ENCODE measurements at places on chromosomes 5 and 9.

GRCh38 chr5:9626955-9627354, 3.2 kb downstream of the TAS2R1 start:
- H3K27me3 ChIP-seq = no peaks in the 10 kb centered on the region
- no peak for DNase-seq
- H3K27ac ChIP-seq = no peak overlapping the region
- H3K36me3 ChIP-seq = no peaks in the 10 kb centered on the region
- H3K4me3 ChIP-seq = no peak overlapping the region

- H3K4me3 ChIP-seq = no peak overlapping the region
- no peaks in the 10 kb centered on the region for H3K36me3 ChIP-seq
- H3K4me1 ChIP-seq = no peaks in the 10 kb centered on the region
- no peaks in the 10 kb centered on the region for H3K27me3 ChIP-seq
- H3K27ac ChIP-seq = no peak overlapping the region
These were observed 475.5 kb downstream of the SPATA31A7 start for GRCh38 chr9:61665330-61665751.

DNA sequence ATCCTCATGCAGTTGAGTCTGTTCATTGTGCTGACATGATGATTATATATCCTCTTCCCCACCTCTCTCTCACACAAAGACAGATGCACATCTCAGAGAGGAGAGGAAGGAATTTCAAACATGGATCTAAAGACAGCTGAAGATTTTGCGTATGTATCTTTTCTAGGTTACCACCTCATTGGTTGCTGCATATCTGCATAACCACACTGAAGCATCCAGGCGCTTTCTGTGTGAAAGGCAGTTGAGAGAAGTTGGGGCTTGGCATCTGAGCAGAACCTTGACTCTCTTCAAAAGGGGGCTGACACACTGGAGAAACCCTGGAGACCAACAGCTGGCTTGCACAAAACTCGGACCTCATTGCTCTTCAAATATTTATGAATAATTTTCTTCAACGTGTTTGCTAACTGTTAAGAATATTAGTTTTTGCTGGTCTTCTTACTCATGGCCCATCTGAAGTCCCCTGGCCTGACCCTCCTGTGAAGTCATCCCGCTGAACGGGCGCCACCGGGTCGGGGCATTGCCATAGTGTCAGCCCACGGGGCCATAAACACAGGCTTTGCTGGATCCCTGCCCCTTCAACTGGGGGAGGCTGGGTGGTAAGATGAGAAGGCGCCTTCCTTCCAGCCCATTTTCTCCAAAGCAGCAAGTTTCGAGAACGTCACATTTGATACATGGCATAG, 593.2 kb upstream of the CLINT1 start:
- no peak overlapping the region for H3K4me3 ChIP-seq
- no peaks in the 10 kb centered on the region for H3K27me3 ChIP-seq
- H3K36me3 ChIP-seq = no peaks in the 10 kb centered on the region
- H3K27ac ChIP-seq = peak overlapping the region; percentile 58
- H3K4me1 ChIP-seq = no peaks in the 10 kb centered on the region

DNA sequence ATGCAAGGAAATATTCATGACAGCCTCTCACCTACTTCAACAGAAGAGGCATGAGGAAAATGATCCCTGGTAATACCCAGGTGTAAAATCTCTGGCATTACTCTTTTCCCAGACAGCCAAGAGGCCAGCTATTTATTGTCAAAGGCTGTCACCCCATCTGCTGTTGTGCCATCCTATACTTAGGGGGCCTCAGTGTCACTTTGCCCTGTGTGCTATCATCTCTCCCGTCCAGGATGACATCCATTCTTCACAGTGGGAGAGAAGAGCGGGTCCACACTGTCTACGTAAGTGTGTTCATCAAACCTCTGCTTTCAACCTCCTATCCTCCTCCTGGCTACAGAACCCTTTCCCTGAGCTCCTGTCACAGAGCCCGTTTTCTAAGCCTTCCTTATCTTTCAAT, 82.6 kb downstream of the MYO10 start:
- H3K27ac ChIP-seq = no peak overlapping the region
- no peaks in the 10 kb centered on the region for H3K36me3 ChIP-seq
- no peak overlapping the region for H3K4me3 ChIP-seq
- no peaks in the 10 kb centered on the region for H3K27me3 ChIP-seq
- no peaks in the 10 kb centered on the region for H3K4me1 ChIP-seq
- DNase-seq = no peak

DNA sequence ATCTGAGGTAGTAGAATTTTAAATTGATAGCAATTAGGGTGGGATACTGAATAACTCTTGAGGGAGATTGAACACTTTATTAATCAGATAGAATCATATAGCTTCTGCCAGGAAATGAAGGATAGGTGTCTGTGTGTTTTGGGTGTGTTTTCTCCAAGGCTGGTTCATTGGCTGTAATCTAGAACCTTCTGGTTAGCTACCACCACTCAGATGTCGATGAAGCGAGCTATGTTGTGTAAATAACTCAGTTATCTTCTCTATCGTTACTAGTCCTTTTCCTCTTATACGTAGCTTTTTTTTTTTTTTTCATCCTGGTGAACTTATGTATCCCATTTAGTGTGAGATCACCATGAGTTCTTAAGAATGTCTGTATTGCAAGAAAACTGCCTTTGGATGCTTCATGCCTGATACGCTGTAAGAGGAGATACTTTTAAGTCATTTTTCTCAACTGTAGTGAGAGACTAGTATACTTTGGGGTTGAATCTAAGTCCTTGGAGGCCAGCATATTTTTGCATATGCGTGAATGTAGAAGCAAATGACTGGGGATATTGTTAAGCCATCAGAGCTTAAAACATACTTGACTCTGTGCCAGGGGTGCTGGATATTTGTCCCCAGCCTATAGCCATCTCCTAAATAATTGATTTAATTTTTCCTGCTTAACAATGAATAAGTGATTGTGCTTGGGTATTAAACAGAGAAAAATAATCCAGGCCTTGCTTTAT, 2.1 kb downstream of the TNFAIP8 start:
- DNase-seq = no peak
- no peak overlapping the region for H3K27ac ChIP-seq
- H3K27me3 ChIP-seq = no peaks in the 10 kb centered on the region
- H3K4me1 ChIP-seq = peaks cover 15% of the 10 kb centered on the region
- peak overlapping the region; percentile 74 for H3K4me3 ChIP-seq

- no peaks in the 10 kb centered on the region for H3K36me3 ChIP-seq
- DNase-seq = no peak
- no peaks in the 10 kb centered on the region for H3K27me3 ChIP-seq
- peak overlapping the region; percentile 25 for H3K27ac ChIP-seq
- no peak overlapping the region for H3K4me3 ChIP-seq
These were observed 105.8 kb upstream of the IL6ST start for GRCh38 chr5:56100439-56101176.

GRCh38 chr5:88669371-88670050, 213.5 kb downstream of the MEF2C start:
- no peaks in the 10 kb centered on the region for H3K36me3 ChIP-seq
- H3K4me3 ChIP-seq = no peak overlapping the region
- no peak overlapping the region for H3K27ac ChIP-seq
- no peak for DNase-seq

DNA sequence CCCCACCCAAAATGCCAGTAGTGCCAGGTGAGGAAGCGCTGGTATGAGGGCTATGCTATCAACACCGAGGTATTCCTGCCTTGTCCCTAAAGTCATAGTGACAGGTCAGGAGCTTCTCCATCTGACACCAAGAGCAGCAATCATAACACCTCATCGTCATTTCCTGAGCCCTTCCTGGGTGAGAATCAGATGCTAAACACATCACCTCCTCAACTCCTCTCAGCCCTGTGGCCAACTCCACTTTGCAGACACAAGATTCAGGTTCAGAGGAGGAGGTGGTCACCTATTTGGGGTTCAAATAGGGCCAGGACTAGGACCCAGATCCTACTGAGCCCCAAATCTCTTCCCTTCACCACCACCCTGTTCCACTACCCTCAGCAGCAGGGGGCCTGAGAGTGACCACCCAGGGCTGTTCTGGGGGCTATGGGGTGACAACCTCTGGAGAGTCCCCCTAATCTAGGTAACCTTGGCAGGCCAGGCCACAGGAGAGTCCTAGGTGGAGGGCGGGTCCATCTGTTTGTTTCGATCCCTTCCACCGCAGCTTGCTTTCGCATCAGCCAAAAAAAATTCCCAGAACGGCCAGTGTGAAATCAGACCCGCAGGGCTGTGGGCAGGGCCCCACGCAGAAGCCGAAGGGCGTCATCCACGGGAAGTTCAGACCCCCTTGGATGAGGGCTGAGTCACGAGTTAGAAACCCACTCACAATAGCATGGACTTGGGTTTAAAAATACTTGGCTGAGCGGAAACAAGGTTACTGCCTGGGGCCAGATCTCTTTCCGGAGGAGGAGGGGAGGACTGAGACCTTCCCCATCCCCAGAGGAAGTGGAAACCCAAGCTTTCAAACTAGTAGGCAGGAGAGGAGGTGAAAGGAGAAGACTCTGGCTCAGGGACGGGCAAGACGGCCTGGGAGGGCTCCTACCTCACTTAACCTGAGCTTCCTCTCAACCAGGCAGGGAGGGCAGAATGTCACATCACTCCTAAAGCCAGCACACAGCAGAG, 8.7 kb downstream of the STK10 start:
- H3K27ac ChIP-seq = peak overlapping the region; percentile 70
- no peaks in the 10 kb centered on the region for H3K4me1 ChIP-seq
- no peaks in the 10 kb centered on the region for H3K36me3 ChIP-seq
- no peak overlapping the region for H3K4me3 ChIP-seq

DNA sequence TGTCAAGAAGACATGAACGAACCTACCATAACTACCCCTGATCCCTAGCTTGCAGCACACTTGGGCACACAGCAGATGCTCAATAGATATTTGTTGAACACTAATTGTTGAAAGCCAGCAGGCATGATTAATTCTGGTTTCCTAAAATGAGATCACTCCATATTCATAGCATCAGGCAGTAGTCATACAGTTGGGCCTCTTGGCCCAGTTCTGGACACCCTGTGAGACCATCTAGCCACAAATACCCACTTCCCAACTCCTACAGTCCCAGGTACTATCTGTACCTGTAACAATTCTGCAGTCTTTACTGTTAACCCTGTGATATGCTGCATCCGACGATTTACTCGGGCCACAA, 24.2 kb downstream of the P4HA2 start:
- H3K4me3 ChIP-seq = no peak overlapping the region
- H3K27me3 ChIP-seq = no peaks in the 10 kb centered on the region
- DNase-seq = peak; percentile 21

- H3K27ac ChIP-seq = no peak overlapping the region
- H3K36me3 ChIP-seq = no peaks in the 10 kb centered on the region
- H3K27me3 ChIP-seq = peaks cover 3% of the 10 kb centered on the region
These were observed 9.7 kb downstream of the CNTFR start for GRCh38 chr9:34579808-34580163.

DNA sequence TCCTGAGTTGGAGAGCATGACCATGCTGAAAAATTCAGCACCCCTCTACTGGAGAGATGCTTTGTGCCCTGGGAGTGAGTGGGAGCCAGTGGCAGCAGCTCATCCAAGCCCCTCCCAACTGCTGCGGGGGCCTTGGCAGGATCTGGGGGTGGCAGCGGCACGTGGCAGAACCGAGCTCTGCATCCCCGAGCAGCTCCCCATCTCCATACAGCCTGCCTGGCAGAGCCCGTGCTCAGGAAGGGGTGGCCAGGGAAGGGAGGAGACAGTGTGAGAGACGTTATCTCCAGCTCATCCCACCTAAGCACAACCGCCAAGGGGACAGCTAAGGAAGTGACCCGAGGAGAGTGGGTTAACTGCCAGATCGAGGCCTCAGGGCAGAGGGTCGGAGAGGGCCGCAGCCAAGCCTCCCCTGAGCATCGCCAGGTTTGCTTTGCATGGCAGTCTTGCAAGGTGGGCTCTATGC, 17.2 kb upstream of the DPM2 start:
- H3K4me1 ChIP-seq = peaks cover 11% of the 10 kb centered on the region
- no peaks in the 10 kb centered on the region for H3K27me3 ChIP-seq
- no peaks in the 10 kb centered on the region for H3K36me3 ChIP-seq
- H3K27ac ChIP-seq = no peak overlapping the region
- DNase-seq = no peak

- H3K4me1 ChIP-seq = peaks cover 11% of the 10 kb centered on the region
- no peaks in the 10 kb centered on the region for H3K27me3 ChIP-seq
- no peaks in the 10 kb centered on the region for H3K36me3 ChIP-seq
- peak overlapping the region; percentile 79 for H3K27ac ChIP-seq
These were observed 46.3 kb downstream of the AOPEP start for GRCh38 chr9:94772639-94773303.

GRCh38 chr5:62496876-62497275, 81.7 kb upstream of the LRRC70 start:
- DNase-seq = no peak
- no peak overlapping the region for H3K27ac ChIP-seq
- H3K36me3 ChIP-seq = peaks cover 2% of the 10 kb centered on the region
- no peaks in the 10 kb centered on the region for H3K27me3 ChIP-seq
- H3K4me3 ChIP-seq = no peak overlapping the region

- H3K4me1 ChIP-seq = peaks cover 16% of the 10 kb centered on the region
- peaks cover 33% of the 10 kb centered on the region for H3K36me3 ChIP-seq
- H3K27ac ChIP-seq = peak overlapping the region; percentile 81
- no peak overlapping the region for H3K4me3 ChIP-seq
- DNase-seq = no peak
These were observed 74.6 kb downstream of the UBAP1 start for GRCh38 chr9:34253460-34253837.

GRCh38 chr9:89008744-89009545, 17.7 kb downstream of the S1PR3 start:
- peaks cover 9% of the 10 kb centered on the region for H3K36me3 ChIP-seq
- no peak for DNase-seq
- H3K27me3 ChIP-seq = no peaks in the 10 kb centered on the region
- H3K4me3 ChIP-seq = no peak overlapping the region
- H3K27ac ChIP-seq = no peak overlapping the region

DNA sequence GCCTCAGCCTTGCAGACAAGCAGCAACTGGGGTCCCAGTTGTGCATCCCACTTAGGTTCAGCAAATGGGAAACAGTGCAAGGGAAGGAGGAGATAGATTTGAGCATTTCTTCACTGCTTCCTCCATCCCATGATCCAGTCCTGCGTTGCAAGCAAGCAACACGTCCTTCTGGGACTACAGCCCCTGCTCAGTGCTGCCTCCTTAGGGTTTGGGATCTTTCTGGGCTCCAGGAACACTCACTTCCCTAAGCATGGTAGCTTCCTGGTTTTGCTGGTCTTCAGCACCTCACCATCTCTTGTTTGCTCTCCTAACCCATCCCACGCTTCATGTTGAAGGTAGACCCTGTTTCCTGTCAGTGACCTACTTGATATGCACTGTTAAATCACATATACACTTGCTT, 444.7 kb downstream of the MED10 start:
- no peak overlapping the region for H3K4me3 ChIP-seq
- H3K27me3 ChIP-seq = no peaks in the 10 kb centered on the region
- no peaks in the 10 kb centered on the region for H3K36me3 ChIP-seq
- H3K27ac ChIP-seq = no peak overlapping the region
- DNase-seq = no peak
- no peaks in the 10 kb centered on the region for H3K4me1 ChIP-seq

- no peaks in the 10 kb centered on the region for H3K27me3 ChIP-seq
- DNase-seq = no peak
- no peaks in the 10 kb centered on the region for H3K36me3 ChIP-seq
- H3K4me3 ChIP-seq = no peak overlapping the region
- no peaks in the 10 kb centered on the region for H3K4me1 ChIP-seq
These were observed 25.9 kb downstream of the NKD2 start for GRCh38 chr5:1034421-1034905.

Data from ascending aorta (tissue), 2 donors.